ENCODE measurements at places on chromosomes 4 and X.

GRCh38 chr4:129546531-129546930 is 450.6 kb downstream of the C4orf33 start:
- DNase-seq, result no peak

DNA sequence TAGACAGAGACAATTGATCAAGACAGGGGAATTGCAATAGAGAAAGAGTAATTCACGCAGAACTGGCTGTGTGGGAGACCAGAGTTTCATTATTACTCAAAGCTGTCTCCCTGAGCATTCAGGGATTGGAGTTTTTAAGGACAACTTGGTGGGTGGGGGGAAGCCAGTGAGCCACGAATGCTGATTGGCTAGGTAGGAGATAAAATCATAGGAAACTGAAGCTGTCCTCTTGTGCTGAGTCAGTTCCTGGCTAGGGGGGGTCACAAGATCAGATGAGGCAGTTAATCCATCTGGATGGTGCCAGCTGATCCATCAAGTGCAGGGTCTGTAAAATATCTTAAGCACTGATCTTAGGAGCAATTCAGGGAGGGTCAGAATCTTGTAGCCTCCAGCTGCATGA is 358.6 kb downstream of the GPM6A start:
- DNase-seq, result no peak

DNA sequence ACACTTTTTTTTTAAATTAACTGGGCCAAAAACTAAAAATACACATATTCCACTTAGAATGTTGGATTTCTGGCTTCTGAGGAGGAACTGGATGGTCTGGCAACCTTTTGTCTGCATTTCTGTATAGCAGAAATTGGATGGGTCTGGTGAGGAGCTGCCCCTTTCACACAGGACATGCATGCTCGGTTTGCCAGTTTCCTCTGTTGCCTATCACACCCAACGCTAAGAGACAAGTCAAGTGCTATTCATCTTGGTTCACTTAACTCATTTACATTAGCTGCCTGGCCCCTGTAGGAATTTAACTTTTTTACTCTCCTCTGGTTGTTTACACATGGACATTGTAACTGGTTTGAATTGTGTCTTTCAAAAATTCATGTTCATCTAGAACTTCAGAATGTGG is 195.7 kb downstream of the PACRGL start:
- DNase-seq, result no peak

DNA sequence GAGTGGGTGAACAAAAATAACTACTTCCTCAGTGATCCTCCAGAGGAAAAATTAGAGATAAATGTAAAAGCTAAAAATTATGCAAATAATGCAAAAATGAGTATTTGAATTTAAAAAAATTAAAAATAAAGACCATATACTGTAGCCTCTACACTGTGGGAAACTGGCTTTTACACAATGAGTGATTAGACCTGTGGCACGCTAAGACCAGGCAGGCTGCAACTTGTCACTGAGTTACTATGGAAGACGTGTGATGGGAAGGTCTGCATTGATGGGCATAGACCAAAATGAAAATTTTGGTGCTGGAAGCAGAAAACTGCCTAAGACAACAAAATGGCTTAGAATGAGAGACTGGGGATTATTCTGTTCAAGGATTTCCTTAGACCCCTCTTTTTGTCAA is 30.2 kb downstream of the BTC start:
- DNase-seq, result no peak

GRCh38 chrX:24828600-24828999 is 134.9 kb downstream of the POLA1 start:
- no peak for DNase-seq

- DNase-seq, result no peak
These were observed 639 bp upstream of the SORCS2 start for GRCh38 chr4:7191546-7192251.

DNA sequence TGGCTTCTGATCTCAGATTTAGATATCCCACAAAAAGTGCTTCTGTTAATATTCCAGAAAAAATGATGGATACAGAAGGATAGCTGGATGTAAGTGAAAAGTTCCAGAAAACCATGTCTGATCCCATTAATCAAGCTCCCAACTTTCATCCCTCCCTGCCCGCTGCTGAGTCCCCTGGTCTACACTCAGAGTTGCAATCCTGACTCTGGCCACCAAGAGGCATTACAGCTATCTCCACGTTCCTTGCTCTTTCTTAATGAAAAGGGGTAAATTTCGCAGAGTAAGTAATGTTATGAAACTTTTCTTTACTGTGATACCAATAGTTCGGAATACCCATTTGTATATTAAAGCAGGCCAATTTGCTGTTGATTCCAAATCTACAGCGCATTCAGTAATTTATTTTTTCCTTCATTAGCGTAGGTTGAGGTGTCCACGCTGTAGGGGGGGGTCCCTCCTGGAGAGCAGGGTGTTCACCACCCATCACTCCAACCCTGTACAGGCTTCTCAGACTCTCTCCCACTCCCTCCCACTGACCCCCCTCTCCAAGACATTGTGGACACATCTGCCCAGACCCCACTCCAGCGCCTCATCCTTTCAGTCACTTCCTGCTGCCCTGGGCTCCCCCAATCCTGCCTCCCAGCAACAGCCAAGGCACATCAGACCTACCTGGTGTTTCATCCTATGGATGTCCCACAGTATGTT is 55.1 kb downstream of the RAB40A start:
- DNase-seq, result no peak

DNA sequence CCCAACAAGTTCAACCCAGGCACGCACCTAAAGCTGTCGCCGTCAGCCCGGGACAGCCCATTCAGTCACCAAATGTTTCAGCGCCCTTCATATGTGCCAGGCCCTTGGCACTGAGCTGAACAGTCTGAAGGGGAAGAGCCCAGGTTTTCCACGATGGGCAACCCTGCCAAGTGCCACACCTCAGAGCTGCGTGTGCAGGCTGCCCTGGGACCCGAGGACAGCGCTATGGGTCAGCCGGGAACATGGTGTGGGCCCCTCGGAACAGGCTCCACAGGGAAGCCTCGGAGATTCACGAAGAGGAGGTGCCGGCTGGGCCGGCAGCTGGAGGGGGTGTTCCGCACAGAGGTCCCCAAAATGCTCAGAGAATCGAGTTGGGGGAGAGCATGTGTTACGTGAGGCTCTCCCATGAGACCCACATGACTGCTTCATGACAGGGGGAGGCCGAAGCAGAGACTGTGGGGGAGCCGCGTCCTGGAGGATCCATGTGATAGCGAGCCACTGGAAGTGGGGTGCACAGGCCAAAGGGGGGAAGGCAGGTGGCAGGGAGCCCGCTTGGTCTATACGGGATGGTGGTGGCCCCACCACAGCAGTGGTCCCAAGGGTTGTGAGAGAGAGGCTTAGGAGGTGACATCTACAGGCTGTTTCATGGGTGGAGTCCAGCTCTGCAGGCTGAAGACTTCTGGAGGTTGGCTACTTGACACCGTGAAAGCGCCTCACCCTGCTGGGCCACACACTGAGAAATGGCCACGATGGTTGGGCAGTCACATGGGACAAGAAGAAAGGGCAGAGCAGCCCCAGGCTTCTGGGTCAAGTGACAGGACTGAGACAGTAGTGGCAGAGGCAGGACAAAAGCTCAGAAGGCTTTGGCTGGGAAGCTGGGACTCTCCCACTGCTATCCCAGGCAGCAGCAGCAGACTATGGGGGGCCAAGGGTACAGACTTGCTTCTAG is 14.2 kb downstream of the BCAP31 start:
- no peak for DNase-seq

DNA sequence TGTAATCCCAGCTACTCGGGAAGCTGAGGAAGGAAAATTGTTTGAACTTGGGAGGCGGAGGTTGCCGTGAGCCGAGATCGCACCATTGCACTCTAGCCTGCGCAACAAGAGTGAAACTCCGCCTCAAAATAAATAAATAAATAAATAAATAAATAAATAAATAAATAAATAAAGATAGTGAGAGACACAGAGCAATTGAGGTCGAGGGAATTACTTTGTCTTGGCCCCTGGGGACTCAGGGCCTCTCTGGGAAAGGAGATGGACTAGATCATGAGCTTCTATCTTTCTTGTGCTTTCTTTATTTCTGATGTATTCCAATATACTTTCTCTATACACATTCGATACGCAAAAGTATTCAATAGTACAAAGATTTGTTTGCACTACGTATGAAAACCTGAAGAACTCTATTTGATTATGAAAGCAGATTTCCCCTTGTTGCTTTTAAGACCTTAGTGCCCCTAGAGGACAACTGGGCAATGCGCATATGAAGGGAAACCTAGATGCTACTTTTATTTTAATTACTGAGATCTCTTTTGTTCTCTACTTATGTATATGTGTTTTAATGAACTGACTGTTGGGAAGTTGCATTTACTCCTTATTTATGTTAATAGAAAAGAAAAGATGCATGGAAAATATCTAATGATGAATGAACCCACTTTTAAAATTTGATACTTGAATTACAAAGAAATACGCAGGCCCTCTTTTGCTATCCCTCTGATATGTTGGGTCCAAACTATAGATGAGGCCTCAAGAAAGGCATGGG is 12.8 kb upstream of the ELOVL6 start:
- no peak for DNase-seq

GRCh38 chr4:173367285-173367684 is 3.5 kb upstream of the SAP30 start:
- no peak for DNase-seq

DNA sequence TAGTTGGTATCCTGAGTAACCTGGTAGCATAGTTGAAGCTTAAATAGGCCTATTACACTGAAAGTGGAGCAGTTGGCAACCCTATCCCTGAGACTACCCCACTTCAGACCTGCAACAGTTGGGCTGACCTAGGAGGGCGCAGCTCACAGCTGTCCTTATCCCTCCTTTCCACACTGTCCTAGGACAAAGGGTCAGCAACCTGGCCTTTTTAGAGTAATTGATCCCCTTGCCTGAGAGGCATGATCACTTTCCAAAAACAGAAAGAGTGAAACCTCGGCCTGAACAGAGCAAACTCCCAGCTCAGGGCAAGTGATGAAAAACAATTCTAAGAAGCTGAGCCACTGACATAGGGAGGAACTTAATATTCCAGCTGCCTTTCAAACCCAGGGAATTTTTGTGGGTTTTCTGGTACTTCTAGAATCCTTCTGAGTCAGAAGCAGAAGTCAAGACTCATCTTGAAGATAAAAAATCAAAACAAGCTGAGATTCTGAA is 94.9 kb upstream of the MYOZ2 start:
- no peak for DNase-seq

GRCh38 chr4:98202907-98203306 is 58.3 kb upstream of the RAP1GDS1 start:
- no peak for DNase-seq

- no peak for DNase-seq
These were observed 3.8 kb downstream of the DOK7 start for GRCh38 chr4:3466691-3467600.

DNA sequence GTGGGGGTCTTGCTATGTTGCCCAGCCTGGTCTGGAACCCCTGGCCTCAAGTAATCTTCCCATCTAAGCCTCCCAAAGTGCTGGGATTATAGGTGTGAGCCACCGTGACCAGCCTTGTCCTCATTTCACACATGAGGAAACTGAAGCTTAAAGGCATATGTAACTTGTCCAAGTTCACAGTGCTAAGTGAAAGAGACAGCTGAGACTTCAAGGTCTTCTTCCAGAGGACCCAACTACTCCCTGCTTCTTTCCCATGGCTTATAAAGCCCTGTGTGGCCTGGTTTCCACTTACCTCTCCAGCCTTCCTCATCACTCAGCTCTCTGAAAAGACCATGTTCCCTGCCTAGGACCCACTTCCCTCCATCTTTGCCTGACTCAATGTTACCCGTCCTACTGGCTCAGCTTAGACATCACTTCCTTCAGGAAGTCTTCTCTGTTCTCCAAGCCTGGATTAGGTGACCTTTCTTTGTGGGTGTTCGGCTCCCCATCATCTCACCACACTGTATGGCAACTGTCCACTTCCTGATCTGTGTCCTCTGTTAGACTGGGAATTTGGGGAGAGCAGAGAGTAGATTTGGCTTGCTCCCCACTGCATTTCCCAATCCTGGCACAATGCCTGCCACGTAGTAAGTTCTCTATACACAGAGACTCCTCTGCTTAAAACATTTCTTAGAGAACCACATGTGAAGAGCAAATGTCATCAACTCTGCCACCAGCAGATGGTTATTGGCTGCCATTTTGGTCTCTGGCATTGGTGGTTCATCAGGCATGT is 30.4 kb upstream of the LAMP2 start:
- DNase-seq, result no peak

- no peak for DNase-seq
These were observed 134.4 kb upstream of the JADE1 start for GRCh38 chr4:128675083-128675482.

DNA sequence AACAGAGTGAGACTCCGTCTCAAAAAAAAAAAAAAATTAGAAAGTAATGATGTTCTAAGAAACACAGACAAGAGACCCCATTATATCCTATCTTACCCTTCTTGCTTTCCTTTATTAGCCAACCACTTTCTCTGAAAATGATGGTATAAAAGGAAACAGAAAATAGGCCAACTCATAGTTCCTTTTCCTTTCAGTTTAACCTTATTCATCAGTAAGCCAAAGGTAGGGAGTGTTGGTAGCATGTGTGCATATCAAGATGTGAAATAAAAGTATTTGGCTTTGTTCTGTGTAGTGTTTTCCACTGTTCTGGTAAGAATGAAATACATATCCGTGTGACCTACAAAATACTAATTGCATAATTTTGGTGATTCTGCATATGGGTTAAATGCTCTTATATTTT is 266.6 kb downstream of the ZNF674 start:
- no peak for DNase-seq

DNA sequence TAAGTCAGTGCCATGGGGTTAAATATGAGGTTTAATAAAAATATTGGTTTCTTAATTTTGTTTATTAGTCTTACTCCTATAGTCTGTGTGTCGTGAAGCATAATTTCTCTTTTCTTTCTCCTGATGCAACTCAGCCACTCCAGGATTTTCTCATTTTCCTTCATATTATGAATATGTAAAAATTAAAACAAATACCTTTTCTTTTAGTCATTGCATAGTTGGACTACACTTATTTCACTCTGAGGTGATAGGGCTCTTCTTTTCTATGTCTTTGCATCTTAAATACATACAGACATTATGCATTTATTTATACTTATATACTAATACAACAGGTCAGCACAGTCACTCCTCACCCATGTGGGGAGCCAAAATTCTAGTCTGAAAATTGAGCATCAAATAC is 19.1 kb downstream of the GALNT7 start:
- DNase-seq, result no peak

GRCh38 chr4:17762726-17763125 is 18.7 kb downstream of the FAM184B start:
- no peak for DNase-seq

DNA sequence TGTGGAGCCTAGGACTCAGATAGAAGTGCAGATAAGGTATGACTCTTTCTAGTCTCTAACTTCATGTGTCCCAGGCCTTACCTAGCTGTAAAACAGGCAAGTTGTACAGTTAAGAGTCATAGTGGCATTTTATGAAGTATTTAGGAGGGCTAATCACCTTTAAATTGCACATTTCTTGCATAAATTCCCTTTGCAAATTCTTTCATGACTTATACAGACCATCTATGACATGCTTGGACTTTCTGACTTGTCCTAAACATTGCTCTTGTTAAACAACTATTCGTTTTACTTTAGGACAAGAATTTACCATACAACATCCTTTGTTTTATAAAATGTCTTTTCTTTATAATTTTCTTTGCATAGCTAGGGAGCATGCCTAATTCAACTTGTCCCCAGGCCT is 7.8 kb upstream of the RRAGB start:
- DNase-seq, result no peak
